Mammary epithelial cell (primary cell): ENCODE measurements at places on chromosomes 5 and 9. TPM values are rescaled to one million over a fixed set of nuclear protein-coding genes. Genes with fewer than 3 reads are reported as not detected.

- DNase-seq, result no peak
These were observed 626.7 kb downstream of the CDH12 start for GRCh38 chr5:22226423-22226822.

DNA sequence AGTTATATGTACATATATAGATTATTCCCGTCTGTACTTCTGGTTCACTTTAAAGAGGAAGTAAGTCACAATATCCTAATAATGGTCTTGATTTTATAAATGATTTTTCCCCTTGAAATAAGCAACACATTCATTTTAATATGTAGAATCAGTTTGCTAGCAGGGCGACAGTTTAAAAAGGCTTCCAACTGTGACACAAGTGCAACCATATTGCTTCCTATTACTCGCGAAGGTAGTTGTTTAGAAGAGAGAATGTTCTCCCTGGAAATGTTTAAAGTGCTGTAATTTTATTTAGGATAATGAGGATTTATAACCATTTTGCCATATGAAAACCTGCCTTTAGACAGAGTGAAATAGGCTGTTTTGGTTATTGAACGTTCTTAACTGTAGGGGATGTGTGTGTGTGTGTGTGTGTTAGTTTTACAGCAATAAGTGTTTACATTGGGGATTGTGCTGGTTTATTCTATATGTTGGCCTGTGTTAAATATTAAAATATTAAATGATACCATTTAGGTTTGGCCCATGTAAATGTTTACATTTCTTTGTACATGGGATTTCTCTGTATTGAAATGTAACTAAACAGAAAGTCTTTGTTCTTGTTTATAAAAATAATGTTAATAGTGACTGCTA, 138.3 kb downstream of the PBX3 start:
- DNase-seq, result no peak

DNA sequence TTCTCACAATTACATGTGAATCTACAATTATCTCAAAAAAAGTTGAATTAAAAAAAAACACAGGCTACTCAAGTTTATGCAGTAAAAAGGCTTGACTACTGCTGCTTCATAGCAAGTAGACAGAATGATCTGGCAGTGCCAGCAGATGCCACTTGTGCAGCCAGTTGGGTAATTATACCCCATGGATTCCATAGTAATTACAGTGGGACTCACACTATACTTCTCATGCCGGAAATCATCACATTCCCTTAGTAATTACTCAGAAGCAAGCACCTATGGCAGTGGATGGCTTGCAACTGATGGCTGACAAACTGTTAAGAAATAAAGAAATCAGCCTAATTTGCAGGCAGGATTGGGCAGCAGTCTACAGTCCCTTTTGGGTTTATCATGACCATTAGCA, 463.2 kb upstream of the KLF4 start:
- DNase-seq, result no peak

DMRT3 gene
- not detected in 2 replicates for total RNA-seq

DNA sequence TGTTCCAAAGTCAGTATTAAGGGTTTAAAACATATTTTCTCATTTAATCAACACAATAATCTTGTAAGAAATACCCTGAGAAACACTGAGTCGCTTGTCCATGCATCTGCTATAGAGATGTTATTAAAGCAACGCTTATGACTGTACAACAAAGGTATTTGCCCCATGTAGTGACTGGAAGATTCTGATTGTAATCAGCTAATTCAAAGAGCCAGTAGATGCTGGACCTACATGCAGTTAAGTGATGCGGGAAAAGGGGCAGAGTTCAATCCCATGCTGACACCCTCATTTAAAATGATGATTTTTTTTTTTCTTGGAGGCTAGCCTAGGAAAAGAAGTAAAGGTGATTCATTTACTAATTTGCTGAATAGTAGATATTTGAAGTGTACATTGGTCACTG, 149.3 kb upstream of the MTAP start:
- peak; percentile 77 for DNase-seq

GRCh38 chr5:134905246-134905996, 490 bp downstream of the PCBD2 start:
- DNase-seq, result peak; percentile 65

IFNA13 gene
- total RNA-seq, result not detected in 2 replicates

- no peak for DNase-seq
These were observed 24.4 kb downstream of the CEMIP2 start for GRCh38 chr9:71743882-71744281.

DNA sequence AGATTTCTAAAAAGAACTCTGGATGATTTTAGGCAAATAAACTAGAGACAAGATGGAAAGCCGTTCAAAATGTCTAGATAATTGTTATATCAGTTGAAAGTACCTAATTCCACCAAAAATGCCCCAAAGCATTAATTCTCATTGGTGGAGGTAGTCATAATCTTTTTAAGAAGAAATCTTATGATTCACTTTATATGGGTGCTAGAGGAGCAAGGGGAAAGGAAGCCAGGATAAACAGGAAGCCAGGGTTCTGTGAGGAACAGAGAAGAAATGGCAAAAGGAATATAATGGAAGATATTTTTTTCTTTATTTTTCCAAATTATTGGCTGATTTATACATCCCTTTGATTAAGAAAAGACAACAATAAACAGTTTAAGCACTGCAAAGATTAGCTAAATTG, 7.8 kb downstream of the YIPF5 start:
- no peak for DNase-seq

TRIM7 gene
- total RNA-seq, result 6.3 TPM

GCNT4 gene
- total RNA-seq, result 3.5 and 3.6 TPM in 2 replicates

ZNG1C gene
- 62.4 and 83.5 TPM in 2 replicates for total RNA-seq

DNA sequence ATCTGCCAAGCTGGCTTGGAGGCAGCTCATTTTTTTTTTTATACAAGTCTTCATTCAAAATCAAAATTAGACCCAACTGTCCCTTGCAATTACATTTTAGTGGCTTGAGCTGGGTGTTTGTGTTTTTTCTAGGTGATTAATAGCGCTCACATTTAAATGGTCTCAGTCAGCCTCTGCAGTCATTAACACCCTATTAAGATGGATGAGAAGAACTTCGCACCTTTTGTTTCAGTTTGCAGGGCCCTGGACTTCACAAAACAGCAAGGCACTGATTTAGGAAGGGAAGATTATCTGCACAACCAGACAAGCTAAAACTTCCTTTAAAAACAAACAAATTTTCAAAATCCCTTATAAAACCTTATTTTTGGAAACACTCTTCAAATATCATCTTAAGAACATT, 374.8 kb downstream of the EFNA5 start:
- DNase-seq, result no peak

DNA sequence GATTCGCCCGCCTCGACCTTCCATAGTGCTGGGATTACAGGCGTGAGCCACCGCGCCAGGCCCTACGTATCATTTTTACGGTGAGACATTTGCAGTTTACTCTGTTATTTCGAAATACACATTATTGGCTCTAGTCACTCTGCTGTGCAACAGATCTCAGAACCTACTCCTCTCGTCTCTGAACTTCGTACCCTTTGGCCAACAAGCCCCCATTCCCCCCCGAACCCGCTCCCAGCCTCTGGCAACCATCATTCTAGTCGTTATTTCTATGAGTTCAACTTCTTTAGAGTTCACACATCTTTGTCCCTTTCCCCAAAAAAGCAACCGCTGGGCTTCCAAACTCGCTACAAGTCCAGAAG, 735 bp downstream of the PTGR1 start:
- peak; percentile 54 for DNase-seq

ATOSB gene
- total RNA-seq, result 43.1 and 46.4 TPM in 2 replicates
